ENCODE measurements at places on chromosomes 3 and 15.

GRCh38 chr15:39690881-39691634 is 91.6 kb downstream of the FSIP1 start:
- DNase-seq, result no peak

DNA sequence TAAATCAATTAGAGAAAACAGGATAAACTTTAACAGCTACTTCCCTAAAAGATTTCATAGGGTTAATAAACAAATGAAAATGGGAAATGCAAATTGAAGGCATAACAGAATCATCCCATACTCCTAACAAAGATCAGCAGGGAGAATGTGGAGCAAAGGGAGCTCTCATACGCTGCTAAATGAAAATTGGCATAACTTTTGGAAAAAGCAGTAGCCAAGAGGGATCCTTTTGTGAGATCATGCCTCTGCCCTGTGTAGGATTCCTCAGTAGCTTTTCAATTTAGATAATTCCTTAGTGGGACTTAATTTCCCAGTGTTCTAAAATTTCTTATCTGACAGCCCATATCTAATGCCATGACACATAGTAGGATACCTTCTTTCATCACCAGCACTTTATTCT is 18.2 kb downstream of the NIPA2 start:
- DNase-seq, result no peak

DNA sequence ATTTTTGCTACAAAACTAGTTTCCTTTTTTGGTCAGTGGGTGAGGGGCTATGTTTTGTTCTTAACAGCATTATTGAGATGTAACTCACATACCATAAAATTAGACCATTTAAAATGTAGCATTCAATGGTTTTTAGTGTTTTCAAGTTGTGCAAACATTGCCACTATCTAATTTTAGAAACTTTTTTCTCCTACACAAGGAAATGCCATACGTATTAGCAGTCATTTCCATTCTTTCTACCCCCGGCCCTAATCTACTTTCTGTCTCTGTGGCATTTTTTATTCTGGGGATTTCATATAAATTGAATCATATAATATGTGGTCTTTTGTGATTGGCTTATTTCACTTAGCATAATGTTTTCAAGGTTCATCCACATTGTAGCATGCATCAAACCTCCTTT is 55.0 kb upstream of the TIPARP start:
- DNase-seq, result no peak

DNA sequence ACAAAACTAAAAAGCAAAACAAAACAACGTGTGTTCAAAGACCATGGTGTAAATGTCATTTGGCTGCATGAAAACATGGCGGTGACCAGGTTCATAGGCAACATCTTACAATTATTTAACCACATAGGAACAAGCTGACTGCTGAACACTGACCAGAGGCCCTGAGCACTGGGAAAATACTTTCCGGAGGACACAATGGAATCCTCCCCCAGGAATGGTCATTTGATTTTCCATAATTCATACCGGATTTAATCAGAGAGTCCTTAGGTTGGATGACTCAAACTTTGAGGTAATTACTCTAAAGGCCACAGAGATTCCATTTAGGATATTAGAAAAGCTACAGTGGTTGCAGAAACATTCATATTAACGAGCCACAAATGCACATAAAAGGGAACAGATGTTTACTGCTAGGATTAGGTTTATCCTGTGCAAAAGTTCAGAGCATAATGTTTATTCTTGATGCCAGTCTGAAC is 254.7 kb downstream of the NR1D2 start:
- DNase-seq, result no peak

DNA sequence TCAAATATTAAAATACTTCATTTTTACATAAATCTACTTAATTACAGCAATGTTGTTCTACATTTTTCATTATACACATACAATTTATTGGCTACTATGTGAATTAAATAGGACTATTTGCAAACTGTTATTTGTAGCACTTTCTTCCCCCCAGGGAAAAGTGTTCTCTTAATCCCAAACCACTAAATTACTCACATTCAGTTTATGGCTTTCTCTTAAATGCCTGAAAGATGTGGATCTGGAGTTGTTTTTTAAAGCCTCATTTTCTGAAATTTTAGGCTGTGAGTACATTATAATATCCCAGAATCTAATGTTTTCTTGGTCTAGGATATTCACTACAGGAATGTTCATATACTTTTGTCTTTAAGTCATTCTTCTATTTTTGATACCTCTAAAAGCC is 32.7 kb downstream of the PRTG start:
- DNase-seq, result no peak

DNA sequence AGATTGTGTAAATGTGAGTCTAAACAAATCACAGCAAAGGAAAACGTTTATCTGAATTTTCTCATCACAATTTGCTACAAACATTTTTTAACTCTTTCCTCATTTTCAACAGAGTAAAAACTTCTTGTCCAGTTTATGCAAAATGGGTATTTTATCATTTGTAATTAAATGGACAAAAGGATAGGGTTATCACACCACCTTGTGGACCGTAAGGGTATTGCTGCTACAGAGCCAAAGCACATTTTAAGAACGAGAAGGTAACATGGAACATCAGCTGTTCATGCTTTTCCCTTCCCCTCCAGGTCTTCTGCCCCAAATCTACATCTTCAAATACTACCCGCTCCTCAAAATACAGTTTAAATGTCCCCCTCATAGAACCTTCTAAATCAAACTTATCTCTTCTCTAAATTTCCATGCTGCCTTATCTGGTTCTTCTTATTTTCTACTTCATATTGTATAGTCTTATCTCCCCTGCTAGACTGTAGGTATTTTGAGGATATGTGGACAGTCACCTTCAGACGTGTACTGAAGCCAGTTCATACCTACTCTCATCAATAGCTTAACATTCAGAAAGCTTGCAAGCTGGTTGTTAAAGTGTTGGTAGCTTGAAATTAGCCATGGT is 12.8 kb upstream of the SETMAR start:
- no peak for DNase-seq
